ENCODE measurements at places on chromosomes 6 and 20.
A peak's percentile ranks its signal among the peaks of the same experiment; 100 is the strongest.

DNA sequence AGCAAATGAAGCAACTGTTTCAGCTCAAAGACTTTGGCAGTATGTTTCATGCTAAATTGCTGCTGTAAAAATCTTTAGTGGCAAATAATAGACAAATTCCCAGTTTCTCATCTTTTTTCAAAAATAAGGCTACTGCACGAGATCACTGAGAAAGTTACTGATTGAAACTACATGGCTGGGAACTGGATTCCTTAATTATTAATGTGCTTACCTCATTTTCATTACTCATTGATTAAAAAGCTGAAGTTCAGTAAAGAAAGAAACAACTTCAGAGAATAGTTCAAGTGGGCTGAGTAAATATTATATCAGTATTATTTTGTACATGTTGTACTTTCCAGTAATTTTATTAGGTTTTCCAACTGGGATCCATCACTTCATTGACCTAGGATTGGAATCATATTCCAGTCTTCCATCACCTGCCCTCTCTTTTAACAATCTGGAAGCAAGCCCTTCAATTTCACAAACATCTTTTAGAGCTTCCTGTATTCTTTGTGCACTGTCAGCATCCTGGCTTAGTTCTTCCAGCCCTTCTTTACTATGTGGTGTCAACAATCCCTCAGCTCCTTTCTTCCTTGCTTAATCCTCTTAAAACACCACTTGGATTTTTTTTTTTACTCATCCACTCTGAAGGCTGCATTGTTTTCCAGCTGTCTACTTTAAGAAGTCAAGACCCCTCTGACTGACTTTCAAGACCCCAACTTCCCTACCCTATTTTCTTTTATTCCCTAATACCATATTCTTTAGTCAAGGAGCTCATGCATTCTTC lies 4.3 kb downstream of the MEI4 start:
- no peak for DNase-seq

DNA sequence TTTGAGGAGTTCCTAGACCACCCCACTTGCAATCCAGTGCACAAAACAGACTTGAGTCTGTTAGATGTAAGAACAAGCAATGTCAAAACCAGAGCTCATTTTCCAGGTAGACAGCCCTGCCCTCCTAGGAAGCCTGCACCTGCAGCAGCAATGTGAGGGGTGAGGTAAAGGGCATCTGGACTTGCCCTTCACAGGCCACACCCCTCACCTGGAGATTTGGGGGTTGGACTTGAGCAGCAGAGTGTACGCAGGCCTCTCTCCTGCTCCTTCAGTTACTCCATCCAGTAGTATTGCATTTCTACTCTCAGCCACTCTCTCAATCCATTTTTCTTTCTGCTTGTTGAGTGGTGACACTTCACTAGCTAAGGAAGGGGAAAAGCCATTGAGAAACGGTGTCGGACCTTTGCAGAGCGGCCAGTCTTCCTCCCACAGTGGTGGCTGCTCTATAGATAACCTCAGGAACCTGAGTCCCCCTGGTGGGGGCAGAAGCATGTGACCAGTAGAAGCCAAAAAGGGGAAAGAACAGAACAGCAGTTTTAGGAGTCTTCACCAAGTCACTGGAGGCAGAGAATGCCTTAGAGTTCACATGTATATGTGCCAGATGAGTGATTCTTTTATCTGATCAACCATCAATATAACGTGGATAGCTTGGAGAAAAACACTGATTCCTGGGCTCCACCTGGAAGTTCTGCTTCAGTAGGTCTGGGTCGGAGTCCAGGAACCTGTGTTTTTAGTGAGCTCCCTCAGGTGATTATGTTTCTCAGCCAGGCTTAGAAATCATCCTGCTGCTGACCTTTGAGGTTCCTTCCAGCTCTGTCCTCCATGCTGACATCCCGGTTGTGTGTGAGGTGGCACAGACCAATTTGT lies 28.0 kb downstream of the ARFGEF2 start:
- DNase-seq, result no peak

GRCh38 chr6:157887892-157888291 lies 64.8 kb downstream of the SNX9 start:
- DNase-seq, result no peak

GRCh38 chr6:148700047-148700715 lies 46.6 kb upstream of the UST start:
- no peak for DNase-seq

- DNase-seq, result no peak
These were observed 53.0 kb downstream of the DEK start for GRCh38 chr6:18211338-18211737.

DNA sequence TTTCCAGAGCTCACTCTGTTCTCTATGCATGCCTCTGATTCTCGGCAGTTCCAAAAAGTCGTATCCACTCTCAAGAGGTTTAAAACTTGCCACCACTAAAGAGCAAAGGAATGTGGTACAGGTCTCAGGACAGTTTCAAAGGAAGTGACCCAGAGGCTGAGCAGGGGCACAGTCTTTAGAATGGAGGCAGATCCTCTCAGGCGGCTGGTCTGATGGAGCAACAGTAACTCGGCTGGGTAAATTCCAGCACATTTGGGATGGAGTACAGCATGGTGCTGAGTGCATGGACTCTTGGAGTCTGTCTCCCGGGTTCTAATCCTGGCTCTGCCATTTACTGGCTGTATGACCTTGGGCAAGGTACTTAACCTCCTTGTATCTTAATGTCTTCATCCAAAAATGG lies 88.1 kb upstream of the BACH2 start:
- no peak for DNase-seq

GRCh38 chr20:56217829-56218228 lies 30.7 kb upstream of the MC3R start:
- no peak for DNase-seq

DNA sequence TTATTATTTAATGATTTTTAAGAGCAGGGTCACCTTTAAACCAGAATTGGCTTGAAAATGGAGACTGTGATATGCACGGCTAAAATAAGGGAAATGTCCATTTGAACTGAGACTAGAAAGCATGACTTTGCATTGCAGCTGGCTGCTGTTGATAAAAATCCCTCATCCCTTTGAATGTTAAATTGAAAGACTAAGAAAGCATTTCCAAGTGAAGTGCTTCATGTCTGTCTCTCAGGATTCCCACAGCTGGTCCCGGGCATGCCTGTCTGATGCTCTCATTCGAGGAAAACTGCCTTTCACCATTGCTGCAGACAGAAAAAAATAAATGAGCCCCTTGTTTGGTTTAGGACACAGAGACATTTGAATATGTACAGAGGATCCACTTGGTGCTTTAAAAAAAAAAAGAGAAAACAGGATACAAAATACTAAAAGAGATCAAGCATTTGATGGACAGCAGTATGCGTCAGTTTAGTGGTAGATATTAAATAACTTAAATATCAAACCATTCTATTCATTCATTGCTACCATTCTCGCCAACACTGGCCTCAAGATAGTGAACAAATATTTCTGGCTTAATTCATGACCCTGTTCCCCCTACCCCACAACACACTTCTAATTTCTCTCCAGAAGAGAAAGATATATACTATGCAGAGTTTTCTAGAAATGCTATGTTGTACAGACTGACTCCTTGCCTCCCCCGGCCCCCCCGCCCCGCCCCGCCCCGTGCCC lies 55.0 kb downstream of the TBC1D7 start:
- no peak for DNase-seq

- DNase-seq, result peak; percentile 9
These were observed 68.2 kb downstream of the TBX18 start for GRCh38 chr6:84696166-84696565.

DNA sequence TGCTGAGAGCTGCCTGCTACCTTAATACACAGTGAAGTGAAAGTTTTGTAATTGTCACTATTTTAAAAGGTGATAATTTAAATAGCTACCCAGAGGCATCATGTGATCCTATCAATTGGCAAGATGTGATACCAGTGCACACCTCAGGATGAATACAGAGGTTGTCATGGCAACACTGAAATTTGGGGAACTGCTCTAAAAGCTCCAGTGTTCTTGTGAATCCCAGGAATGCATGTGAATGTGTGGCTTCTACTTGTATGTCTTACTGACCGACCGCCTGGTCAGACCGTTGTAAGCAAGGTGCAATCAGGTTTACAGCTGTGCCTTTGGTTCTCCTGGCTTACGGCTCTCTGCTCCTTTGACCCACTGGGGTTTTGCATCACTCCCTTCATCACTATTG lies 146.3 kb upstream of the GJE1 start:
- DNase-seq, result no peak

- DNase-seq, result no peak
These were observed 36.5 kb downstream of the WDR27 start for GRCh38 chr6:169665289-169665688.

DNA sequence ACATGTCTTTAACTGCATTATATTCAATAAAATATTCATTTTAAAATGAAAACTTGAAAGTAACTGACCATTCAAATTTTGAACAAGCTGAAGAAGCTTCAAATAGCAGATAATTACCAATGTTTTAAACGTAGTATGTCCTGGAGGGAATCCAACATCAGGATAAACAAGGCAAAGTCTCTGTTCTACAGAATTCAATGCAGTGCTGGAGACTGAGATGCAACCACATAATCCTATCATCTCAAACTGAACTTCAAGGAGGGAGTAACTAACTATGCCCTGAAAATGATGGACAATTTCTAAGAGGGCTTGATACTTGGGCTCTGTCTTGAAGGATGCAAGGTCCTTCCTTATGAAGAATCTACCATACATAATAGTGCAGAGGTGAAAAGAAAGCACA lies 100.7 kb downstream of the PRKN start:
- DNase-seq, result no peak
